ENCODE measurements at places on chromosomes 3 and 15.
A peak's percentile ranks its signal among the peaks of the same experiment; 100 is the strongest.

GRCh38 chr3:12132881-12133280, 25.8 kb downstream of the TIMP4 start:
- no peak for DNase-seq

- no peak for DNase-seq
Measured at GRCh38 chr3:150324788-150325187, 83.3 kb upstream of the TSC22D2 start.

- DNase-seq, result no peak
Measured at GRCh38 chr3:25043177-25043576, 384.9 kb upstream of the RARB start.

- peak; percentile 5 for DNase-seq
Measured at GRCh38 chr3:157499342-157499963, 3.8 kb downstream of the VEPH1 start.

DNA sequence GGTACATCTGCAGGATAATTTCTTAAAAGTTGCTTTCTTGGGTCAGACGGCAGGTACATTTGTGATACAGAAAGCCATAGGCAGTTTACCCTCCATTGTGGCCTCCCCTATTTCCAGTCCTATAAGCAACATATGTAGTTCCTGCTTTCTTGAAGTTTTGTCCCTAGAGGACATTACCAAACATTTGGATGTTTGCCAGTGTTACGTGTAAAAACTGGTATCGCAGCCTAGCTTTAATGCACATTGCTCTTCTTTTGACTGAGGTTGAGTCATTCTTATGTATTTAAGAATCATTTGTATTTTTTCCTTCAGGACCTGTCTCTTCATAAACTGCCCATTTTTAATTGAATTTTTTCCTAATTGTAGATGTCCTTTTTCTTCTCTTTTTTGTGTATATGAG, 114.3 kb downstream of the DIPK2A start:
- DNase-seq, result peak; percentile 4

GRCh38 chr3:138397983-138398382, 36.4 kb upstream of the ESYT3 start:
- DNase-seq, result no peak

DNA sequence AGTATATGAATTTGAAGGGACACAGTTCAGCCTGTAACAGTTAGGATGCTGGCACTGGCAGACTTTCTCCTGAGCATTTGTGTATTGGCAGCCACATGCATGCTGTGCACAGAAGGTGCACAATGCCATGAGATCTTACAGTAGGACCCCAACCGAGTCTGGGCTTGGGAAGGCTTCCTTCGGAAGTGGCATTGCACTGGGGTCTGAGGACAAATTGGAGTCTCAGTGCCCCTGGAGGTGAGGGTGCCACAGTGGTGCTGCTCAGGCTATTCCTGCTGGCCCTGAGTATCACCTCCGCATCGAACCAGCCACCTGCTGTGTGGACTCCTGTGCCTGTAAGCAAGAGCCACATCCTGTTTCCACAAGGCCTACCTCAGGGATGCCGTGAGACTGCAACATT, 99.5 kb downstream of the DNAJB8 start:
- no peak for DNase-seq

- no peak for DNase-seq
Measured at GRCh38 chr15:30928076-30928475, 24.4 kb downstream of the FAN1 start.

DNA sequence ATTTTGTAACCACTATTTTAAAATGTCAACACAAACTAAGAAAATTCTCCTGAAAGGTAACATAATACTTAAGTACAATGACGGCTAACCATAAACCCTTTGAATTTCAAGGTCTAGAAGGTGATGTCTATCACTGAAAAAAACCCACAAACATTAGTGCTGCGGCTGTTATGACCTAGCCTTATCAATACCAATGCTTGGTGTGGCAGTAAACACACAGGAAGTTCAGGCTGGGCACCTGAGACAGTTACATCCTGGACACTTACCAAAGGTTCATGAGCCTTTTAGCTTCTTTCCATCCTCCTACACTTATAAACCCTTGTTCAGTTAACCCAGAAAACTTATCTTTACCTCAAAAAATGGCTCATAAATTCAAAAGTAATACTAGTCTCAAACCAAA, 5.8 kb downstream of the HSPBAP1 start:
- DNase-seq, result no peak

DNA sequence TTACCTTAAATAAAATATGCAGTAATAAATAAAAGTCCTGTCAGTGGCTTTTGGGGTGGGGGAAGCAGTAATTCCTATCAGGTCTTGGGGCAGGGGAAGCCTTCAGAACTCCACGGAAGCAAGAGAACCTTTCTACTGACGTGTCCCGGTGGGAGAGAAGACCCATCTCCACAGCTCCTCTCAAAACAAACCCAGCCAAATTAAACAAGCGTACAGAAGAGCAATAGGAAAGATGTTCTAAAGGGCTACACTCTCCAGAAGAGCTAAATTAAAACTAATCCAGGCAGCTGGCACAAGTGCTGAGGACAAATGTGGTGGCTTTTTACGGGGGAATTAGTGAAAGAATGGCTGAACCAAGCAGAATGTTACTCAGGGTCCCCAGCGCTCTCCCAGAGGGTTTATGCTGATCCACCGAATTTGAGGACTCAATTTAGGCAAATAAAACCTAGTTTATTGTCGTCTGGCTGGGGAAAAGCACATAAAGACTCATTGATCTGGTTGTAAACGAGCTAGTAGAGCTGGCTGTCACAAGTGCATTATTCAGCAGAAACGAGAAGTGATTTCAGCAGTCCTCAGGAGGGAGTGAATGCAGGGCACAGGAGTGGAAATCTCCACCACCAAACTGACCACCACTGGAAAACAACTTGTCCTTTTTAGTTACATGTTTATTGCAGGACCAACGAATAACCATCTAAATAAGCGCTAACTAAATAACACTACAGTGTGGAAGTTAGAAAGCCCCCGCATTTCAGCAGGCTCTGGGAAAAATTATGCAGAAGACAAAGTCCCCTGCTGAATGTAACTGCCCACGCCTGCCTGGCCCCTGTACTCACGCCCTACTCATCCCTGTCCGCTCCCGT, 13.5 kb downstream of the BFSP2 start:
- DNase-seq, result no peak

GRCh38 chr15:25718169-25718536, 145.0 kb downstream of the ATP10A start:
- DNase-seq, result no peak

DNA sequence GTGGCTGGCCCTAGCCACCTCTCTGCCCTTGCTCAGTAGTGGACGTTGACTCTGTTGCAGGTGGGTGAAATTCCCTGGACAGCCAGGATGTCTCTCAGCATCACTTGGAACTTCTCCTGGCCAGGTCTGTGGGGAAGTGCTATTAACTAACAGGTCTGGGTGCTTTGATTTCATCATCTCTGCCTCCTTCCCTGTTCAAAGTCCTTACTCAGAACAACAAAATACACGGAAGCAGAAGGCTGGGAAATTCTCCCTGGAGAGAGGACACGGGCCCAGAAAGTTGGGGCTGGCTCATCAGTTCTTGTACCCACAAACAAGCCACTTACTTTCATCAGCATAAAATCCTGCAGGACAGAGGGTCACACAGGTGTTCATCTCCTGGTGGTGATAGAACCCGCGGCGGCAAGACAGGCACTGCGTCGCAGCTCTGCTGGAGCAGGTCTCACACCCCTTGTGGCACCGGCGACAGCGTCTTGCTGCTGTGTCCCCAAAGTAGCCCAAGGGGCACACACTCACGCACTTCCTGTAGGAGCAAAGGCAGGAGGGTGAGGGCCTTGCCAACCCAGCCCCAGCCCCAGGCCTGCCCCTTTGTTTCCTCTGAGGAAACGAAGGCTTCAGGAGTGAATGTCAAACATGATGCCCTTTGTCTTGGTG, 29.6 kb upstream of the SNRPA1 start:
- DNase-seq, result no peak

DNA sequence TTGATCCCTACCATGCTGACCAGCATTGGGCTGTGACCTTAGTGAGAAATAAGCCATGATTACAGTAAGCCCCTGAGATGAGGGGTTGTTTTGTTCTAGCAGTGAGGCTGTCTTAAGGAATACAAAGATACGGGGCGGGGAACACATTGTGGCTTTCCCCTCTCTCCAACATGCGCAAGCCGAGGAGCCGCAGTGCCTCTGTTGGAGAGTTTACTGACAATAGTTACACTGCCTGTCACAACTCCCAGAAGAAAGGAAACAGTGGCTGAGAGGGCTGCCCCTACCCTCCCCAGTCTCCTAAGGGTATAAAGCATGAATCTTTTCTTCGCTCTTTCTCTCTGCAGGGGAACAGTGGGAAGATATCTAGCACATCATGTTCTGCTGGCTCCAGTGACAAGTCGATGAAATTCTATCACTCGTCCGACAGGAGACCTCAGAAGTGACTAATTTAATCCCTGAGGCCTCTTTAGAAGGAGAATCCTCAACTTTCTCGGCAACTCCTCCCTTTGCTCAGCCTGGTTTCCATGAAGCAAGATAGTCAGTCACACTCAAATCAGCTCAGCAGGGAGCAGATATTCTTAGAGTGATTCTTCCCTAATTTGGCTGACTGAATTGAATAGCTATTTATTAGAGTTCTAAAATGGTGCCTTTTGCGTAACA, 409.0 kb upstream of the PROK2 start:
- DNase-seq, result no peak

DNA sequence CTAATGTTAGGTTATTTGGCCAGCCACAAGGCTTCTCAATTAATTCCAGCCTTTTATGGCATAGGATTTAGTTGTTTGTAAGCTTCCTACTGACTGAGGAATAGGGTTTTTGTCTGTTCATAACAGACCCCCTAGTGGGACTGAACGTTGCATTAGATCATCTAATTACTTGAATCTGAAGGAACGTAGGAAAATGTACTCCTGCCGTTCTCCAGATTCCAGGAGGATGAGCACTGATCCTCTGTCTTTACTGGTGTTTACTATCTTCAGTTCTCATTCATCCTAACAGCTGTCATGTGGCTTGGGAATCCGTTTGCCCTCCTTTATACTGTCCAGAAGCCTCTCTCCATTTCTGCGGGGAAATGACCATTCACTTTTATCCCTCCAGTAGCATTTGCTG, 52.7 kb downstream of the RAD54L2 start:
- no peak for DNase-seq

DNA sequence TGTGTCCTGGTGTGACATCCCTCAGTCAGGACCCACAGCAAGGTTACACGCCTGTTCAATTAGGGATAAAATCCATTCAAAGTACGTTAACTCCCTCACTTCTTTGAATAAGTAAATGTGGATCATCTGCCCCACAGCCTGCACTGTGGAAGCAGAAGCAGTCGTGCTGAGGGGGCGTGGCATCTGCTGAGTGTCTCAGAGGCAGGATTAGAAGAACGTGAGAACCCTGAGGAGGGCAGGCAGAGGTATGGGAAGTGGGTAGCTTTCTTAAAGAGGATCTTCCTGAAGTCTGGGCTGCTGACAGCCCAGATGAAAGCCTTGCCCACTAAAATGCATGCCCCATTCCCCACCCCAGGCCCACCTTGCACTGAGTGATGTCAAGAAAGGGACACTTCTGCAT, 28.5 kb downstream of the CRABP1 start:
- no peak for DNase-seq

Measured in NCI-H460 (cell line).